ENCODE measurements at places on chromosomes 1 and 21. TPM values are rescaled to one million over a fixed set of nuclear protein-coding genes. Genes with fewer than 3 reads are reported as not detected.

ATF3 gene
- total RNA-seq: 6.6 TPM

S100A12 gene
- total RNA-seq: not detected

DPYD gene
- total RNA-seq: 81.3 TPM

PKLR gene
- total RNA-seq: not detected

ARTN gene
- 0.63 TPM for total RNA-seq

KIF14 gene
- 1.3 TPM for total RNA-seq

PLCH2 gene
- total RNA-seq: 0.53 TPM

LORICRIN gene
- total RNA-seq: not detected

PCSK9 gene
- total RNA-seq: 0.85 TPM

CD52 gene
- not detected for total RNA-seq

TMEM81 gene
- 1.7 TPM for total RNA-seq

C1orf53 gene
- 1.4 TPM for total RNA-seq

FCN3 gene
- not detected for total RNA-seq

C1orf52 gene
- 20.1 TPM for total RNA-seq

MRAP gene
- 0.13 TPM for total RNA-seq

TMEM9 gene
- total RNA-seq: 66.0 TPM

MPL gene
- total RNA-seq: not detected

OR2L2 gene
- not detected for total RNA-seq

EFNA1 gene
- total RNA-seq: 3.7 TPM

ARF1 gene
- 317 TPM for total RNA-seq

AMY1A gene
- total RNA-seq: not detected
